ENCODE measurements at places on chromosomes 6 and 20.

GRCh38 chr20:10947726-10948125 lies 273.9 kb upstream of the JAG1 start:
- DNase-seq, result no peak

DNA sequence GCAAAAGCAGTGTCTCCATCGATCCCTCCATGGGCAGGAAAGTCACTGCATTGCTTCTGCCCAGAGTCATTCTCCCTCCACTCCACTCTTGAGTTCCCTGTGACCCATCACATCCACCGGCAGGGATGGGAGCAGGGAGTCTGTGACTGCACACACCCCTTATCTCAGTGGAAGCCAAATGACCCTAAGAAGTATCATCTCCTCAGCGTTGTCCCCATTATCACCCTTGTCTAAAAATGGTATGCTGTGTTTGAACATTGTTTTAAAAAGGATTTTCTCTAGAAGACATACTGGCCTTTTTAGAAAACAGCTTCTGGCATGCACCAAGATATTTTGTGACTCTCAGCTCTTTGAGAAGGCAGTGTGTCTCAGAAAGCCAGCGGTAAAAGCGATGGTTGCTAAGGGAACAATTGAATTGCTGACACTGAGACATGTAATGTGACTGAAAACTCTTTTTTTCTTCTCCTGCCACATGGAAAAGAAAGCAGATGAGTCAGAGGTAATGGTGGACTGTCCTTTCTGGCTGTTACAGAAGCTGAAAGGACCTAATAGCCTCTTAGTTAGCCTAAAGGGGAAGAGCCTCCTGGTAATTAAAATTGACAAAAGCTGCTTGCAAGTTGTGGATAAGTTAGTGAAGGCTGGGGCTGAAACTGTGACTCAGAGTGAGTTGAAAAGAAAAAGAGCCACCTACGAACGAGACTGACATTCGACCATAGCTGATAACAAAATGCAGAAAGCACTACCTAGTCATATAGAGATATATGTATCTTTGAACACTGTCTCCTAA lies 120.5 kb downstream of the MAP3K7 start:
- no peak for DNase-seq

- no peak for DNase-seq
These were observed 131.1 kb downstream of the TBXT start for GRCh38 chr6:166036316-166037095.

- no peak for DNase-seq
These were observed 36.5 kb upstream of the PREX1 start for GRCh38 chr20:48864254-48864653.

DNA sequence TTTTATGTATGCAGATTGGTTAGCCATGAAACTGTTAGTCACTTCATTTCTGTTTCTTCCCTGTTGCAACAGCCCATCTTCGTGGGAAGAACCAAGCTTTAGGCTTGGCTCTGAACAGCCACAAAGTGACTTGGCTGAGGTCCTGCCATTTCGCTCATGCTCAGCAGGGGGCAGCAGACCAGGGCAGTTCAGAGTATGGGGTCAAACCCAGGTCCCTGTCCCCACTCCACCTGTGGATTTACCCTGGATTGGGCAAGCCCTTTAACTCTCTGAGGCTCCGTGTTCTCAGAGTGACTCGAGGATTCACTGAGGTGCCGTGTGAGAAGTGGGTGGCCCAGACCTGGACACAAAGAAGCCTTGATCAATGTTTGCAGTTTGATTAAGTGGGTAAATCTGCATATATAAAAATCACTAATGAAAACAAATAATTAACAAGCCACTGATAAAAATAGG lies 19.8 kb upstream of the MAP1LC3A start:
- DNase-seq, result no peak

DNA sequence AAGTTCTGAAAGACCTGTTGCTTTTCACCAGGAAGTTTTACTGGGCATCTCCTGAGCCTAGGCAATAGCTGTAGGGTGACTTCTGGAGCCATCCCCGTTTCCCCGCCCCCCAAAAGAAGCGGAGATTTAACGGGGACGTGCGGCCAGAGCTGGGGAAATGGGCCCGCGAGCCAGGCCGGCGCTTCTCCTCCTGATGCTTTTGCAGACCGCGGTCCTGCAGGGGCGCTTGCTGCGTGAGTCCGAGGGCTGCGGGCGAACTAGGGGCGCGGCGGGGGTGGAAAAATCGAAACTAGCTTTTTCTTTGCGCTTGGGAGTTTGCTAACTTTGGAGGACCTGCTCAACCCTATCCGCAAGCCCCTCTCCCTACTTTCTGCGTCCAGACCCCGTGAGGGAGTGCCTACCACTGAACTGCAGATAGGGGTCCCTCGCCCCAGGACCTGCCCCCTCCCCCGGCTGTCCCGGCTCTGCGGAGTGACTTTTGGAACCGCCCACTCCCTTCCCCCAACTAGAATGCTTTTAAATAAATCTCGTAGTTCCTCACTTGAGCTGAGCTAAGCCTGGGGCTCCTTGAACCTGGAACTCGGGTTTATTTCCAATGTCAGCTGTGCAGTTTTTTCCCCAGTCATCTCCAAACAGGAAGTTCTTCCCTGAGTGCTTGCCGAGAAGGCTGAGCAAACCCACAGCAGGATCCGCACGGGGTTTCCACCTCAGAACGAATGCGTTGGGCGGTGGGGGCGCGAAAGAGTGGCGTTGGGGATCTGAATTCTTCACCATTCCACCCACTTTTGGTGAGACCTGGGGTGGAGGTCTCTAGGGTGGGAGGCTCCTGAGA lies at the start of gene HFE:
Gene HFE, plus strand, starts transcription at position 146 of the 832 bp plus-strand sequence. Its CDS starts 12 bp downstream, at position 158.
- DNase-seq, result no peak

GRCh38 chr6:157346373-157346772 lies 23.1 kb upstream of the TMEM242 start:
- no peak for DNase-seq

- no peak for DNase-seq
These were observed 72.0 kb downstream of the CHMP4B start for GRCh38 chr20:33883164-33883563.

DNA sequence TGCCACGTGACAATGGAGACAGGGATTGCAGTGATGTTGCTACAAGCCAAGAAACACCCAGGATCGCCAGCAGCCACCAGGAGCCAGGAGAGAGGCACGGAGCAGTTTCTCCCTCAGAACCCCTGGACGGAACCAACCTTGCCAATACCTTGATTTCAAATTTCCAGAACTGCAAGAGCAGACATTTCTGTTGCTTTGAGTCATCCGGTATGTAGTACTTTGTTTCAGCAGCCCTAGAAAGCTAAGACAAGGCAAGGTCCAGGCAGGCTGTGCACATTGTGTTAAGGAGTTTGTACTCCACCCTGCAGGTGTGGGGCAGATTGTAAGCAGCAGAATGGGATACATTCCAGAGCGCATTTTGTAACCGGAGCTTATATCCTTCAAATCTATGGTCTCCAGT lies 48.3 kb downstream of the TRERF1 start:
- DNase-seq, result no peak

- DNase-seq, result no peak
These were observed 334.1 kb upstream of the CITED2 start for GRCh38 chr6:139708337-139709199.

DNA sequence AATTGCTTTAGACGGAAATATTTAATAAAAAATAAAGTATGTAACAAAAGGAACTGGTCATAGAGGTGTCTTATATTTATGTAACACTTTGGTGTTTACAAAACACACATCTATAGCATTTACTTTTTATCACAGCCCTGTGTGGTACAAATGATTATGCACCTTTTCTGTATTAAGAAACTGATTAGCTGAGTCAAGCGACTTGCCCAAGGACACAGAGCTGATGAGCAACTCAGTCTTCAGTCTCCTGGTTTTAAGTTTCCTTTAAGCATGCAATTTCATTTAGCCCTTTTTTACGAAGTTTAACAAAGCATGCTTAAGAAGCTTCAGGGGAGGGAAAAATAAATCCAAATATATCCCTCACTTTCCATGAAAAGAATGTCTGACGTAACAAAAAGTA lies 2.5 kb downstream of the DCDC2 start:
- no peak for DNase-seq

DNA sequence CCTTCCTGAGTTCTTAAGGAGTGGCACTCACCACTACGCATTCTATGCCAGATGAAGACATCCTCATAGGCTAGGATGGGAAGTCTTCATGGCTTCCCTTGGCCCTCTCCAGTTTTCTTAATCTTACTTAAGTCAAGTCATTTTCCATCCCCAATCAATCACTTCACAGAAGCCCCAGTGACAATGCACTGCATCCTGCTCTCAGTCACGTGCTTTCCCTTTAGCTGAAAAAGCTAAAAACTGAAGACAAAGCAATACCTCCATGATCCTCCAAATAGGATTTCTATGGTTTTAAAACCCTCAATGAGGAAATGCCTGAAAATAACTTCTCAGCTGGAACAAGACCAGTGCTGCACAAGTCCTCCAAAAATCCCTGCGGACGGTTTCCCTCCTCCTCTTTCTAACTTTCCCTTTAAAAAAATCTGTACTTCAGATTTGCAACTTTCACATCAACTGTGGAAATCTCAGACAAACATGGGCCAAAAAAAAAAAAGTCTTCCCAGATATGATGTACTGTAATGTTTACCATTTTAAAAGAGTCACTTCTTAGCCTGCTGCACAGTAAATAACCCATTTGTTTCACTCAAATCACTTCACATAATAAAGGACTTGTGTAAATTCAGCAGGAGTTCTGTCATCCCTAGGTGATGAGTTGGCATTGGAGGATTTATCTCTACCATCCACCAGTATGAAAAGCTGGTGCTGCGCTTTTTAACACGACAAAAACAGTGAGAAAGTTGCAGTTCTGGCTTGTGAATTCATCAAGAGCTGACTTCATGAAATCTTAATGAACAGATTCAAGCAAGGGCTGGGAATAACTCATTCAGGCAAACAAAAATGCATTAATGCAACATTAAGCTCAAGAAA lies 590.0 kb upstream of the NOX3 start:
- DNase-seq, result no peak

GRCh38 chr6:148146717-148147462 lies 195.7 kb upstream of the SASH1 start:
- no peak for DNase-seq

DNA sequence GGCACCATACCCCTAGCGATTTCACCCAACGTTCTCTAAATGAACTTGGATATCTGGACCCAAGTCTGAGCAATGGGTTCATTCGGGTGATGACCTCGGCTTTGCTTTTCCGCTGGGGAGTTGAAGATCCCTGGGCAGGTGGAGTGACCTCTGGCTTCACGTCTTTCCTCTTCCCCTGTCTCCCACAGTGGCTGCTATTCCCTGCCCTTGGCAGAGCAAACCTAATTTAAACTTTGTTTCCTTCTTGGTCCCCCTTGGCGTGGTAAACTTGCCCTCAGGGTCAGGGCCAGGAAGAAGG lies 7.8 kb upstream of the TFAP2A start:
- DNase-seq, result no peak

- no peak for DNase-seq
These were observed 673 bp downstream of the CST7 start for GRCh38 chr20:24949756-24950127.

DNA sequence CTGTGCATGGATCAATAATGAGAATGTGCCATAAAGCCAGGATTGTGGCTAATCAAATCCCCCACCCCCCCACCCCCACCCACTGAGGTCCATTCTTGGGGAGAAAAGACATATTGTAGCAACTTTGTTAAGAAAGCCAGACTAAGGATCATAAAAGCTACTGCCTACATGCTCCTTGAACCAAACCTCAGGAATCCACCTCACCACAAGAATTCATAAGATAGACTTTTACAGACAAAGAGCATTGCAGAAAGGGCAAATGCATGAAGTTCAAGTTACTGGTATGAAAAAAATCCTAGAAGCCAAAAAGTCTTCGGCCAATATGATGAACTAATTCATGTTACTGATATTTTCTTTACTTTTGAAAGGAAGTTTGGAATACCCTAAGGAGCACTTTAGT lies 187.9 kb upstream of the ARID1B start:
- DNase-seq, result no peak

GRCh38 chr6:45072673-45073072 lies 255.5 kb upstream of the RUNX2 start:
- DNase-seq, result no peak

- no peak for DNase-seq
These were observed 39.5 kb upstream of the ADGRF5 start for GRCh38 chr6:46961232-46961631.

DNA sequence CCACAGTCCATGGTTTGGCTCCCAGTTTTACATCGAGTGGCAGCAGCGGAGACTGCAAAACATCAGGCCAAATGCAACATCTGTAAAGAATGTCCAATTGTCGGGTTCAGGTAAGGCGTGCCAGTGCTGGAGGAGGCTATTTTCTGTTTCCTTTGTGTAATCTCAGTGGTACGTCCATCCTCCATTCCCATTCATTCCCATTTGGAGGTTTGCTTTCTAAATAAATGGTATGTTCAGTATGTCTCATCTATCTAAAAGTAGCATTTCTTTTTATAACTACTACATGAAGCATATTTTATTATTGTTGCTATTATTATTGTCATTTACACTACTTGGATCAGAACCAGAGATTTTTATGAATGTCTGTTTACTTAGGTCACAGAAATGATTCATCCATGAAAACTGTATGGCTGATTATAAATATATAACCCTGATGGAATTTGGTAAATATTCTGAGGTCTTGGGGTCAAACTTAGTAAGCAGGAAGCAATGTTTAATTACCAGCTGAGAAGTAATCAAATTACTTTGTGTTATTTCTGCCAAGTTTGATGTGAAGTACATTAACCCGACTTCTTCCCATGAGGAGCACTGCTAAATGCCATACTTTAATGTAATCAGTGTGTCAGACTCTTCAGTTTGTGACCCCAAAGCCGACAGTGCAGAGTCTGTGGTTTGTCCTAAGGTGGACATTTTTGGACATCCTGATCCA lies 512.9 kb downstream of the UTRN start:
- no peak for DNase-seq

Data from mesothelial cell of epicardium (in vitro differentiated cells).